Heart right ventricle (tissue), 16 donors: ENCODE measurements at places on chromosomes 1 and 21. TPM values are rescaled to one million over a fixed set of nuclear protein-coding genes. Genes with fewer than 3 reads are reported as not detected.

GRCh38 chr1:110113551-110113950 lies 1.3 kb downstream of the UBL4B start:
- no peak for DNase-seq

Gene BRDT
- not detected for total RNA-seq

Gene TTC39A
- 24.6 TPM for total RNA-seq

Gene SUMO3
- 80.9 TPM for total RNA-seq

DNA sequence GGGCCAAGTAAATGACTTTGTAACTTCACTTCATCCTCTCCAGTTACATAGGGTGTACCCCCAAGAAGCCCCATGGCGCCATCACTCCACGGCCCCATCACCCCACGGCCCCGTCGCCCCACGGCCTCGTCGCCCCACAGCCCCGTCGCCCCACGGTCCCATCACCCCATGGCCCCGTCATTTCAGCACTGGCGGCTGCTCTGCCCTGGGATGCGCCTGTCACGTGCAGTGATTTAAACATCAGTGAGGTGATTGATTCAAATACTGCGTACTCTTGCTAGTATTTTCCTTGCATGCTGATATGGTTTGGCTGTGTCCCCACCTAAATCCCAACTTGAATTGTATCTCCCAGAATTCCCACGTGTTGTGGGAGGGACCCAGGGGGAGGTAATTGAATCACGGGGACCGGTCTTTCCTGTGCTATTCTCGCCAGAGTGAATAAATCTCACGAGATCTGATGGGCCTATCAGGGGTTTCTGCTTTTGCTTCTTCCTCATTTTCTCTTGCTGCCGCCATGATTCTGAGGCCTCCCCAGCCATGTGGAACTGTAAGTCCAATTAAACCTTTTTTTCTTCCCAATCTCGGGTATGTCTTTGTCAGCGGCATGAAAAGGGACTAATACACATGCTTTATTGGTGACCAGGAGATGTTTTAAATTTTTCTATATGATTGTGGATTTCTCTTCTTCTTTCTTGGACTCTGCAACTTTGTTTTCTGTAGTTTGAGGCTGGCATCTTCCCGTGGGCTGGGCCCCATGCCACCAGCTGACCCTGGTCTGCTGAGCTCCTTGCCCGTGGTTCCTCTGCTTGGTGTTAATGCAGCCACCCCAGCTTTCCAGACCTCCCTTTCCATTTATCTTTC lies 50.1 kb upstream of the PCBP3 start:
- DNase-seq: no peak

GRCh38 chr1:157004806-157005205 lies 40.7 kb downstream of the ARHGEF11 start:
- no peak for DNase-seq

Gene DLGAP3
- 0.11 TPM for total RNA-seq

DNA sequence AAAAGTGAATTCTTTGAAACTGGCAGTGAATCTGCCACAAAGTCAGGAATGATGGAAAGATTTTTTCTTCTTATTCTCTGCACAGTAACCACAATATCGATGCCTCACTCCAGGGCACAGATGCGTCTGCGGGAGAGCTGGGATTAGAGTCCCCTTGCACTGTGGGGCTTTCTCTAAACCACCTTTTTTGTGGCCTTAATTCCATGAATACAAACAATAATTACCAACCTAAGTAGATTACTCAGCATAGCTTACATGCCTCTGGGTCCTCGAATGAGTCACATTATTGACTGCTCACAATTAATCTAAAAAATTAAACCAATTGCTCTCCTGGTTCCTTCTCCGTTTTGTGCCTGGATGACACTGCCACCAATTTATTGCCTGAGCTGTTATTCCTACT lies 125.8 kb downstream of the KAZN start:
- DNase-seq: no peak

- no peak for DNase-seq
These were observed 4.5 kb downstream of the TOMM20 start for GRCh38 chr1:235124111-235124510.

DNA sequence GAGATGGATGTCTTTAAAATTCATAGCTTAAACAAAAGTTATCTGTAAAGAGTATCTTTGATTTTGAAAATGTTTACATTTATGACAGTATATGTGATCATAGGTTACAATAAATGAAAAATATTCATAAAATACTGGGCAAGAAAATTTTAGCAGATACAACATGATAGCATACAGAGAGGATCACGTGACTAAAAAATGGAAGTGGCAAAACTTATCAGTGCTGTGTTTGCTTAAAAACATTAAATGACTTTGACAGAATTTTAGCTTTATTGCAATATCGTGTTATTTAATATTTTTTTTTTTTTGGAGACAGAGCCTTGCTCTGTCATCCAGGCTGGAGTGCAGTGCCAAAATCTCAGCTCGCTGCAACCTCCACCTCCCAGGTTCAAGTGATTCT lies 2294.1 kb downstream of the NCAM2 start:
- DNase-seq: no peak

GRCh38 chr1:168767894-168768584 lies 39.0 kb upstream of the DPT start:
- DNase-seq: peak; percentile 13

DNA sequence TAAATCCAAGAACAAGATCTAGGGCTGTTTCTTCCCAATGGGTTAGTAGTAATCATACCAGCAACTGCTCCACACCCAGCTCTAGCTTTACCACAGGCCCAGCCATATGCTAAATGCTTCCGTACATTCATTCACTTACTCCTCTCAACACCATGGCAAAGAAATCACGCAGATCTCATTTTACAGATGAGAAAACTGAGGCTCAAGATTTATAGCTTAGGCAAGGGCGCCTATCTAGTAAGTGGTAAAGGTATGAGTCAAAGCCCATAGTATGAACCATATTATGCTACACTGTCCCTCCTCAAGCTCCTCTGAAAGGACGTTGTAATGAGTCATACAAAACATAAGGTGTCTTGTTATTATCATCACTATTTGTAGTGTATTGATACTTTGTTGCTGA lies 82.2 kb downstream of the NIBAN1 start:
- no peak for DNase-seq

DNA sequence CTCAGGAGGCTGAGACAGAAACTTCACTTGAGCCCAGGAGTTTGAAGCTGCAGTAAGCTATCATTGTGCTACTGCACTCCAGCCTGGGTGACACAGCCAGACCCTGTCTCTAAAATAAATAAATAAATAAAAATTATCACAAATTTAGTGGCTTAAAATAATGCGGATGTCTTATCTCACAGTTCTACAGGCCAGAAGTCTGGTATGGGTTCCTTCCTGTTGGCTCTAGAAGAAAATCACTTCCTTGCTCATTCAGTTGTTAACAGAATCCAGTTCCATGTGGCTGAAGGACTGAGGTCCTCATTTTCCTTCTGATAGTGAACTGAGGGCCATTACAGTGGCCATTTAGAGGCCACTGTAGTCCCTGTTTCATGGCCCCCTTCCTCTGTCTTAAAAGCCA lies 94.6 kb upstream of the S1PR1 start:
- DNase-seq: no peak

Gene SPRR1A
- total RNA-seq: not detected

- no peak for DNase-seq
These were observed 69.3 kb upstream of the CASZ1 start for GRCh38 chr1:10865518-10866320.
